ENCODE measurements at places on chromosomes 1 and 21.

- DNase-seq, result no peak
These were observed 184.1 kb downstream of the ZBTB18 start for GRCh38 chr1:244235157-244235556.

GRCh38 chr21:17507591-17507990 is 5.3 kb upstream of the CXADR start:
- no peak for DNase-seq

GRCh38 chr1:113760102-113761080 is 1.1 kb upstream of the PHTF1 start:
- DNase-seq, result no peak

- DNase-seq, result no peak
These were observed 25.0 kb upstream of the SLC2A1 start for GRCh38 chr1:42983693-42984092.

DNA sequence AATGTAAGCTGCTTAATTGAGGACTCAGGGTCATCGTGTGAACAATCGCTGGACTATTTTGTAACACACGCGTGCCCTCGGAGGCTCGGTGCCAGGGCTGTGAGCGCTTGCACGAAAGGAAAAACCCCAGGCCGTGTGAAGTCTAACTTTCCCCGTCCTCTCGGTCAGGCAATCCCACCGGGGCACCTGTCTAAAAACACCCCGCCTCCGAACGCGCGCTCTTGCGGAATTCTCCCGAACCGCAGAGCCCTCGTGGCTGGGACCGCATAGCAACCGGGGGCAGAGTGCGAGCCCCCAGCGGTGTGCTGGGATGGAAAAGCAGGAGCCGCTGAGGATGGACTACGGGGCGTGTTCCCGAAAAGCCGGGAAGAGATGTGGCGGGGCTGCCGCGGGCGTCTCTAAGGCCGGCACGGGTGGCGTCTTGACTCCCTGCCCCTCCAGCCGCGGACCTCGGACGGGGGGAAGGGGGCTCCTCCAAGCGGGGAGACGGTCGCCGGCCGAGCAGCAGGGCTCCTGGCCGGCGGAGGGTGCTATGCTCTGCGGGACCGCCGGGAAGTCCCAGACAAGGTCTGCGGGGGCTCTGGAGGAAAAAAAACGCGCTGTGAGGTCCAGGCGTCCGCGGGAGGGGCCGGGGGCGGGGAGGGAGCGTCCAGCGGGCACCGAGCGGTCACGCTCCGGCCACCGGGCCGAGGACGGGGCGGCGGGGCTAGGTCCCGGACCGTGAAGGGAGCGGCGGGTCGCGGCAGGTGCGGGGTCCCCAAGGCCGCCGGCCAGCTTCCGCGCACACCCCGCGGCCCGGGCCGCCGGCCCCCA is 936 bp downstream of the ZBTB21 start:
- DNase-seq, result no peak

GRCh38 chr1:909861-910310 is 13.8 kb upstream of the SAMD11 start:
- DNase-seq, result no peak

DNA sequence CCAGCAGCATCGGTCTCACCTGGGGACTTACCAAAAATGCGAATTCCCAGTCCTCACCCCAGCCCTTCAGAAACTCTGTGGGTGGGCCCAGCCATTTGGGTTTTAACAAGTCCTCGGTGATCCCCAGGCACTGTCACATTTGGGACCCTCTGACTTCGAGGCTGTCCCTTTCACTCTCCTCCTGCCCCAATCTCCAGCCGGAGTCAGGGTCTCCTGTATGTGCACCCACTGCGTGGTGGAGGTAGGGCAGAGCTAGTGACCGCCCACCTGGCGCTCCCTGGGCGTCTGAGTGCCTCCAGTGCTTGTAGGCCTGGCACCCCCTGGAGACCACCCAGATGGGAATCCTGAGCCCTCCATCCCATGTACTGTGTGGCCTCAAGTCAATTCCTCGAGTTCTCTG is 31.1 kb downstream of the EPHA8 start:
- no peak for DNase-seq

GRCh38 chr1:116666187-116667077 is 1.1 kb downstream of the IGSF3 start:
- DNase-seq, result no peak

DNA sequence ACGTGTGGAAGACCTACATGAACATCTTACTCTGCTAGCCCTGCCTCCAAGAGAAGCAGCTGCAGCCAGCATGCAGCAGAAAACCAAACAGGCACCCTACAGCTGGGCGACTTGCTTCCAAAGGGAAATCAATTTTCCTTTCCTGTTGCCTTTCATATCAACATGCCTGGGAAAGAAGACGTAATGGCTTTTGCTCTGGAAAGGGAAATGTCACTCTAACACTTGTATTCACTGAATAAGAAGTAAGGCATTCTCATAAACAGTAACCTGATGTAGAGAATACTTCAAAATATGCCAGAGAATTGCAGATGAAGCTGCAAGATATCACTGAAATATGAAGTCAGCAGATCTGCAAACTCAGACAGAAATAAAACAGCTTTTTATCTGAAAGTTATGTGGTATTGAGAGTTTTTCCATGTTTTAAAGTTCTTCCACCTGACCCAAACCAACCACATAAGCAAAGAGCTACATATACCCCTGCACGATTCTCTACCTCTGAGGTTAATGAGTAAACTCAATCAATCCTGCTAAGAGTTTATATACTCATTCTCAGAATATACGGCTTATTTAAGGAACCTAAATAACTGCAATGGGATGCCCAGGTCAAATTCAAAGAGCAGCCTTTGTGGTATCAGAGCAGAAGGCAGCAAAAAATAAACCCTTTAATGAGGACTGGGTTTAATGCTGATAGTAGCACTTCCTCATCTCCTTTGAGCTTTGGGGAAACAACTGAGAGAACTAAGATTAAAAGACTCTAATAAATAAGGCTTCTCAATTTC is 150.9 kb downstream of the RERE start:
- DNase-seq, result no peak

- DNase-seq, result no peak
These were observed 147.2 kb upstream of the SGIP1 start for GRCh38 chr1:66386712-66387111.

- no peak for DNase-seq
These were observed 4.6 kb downstream of the COL9A2 start for GRCh38 chr1:40312238-40313205.

- no peak for DNase-seq
These were observed 102.5 kb upstream of the L1TD1 start for GRCh38 chr1:62092110-62092509.

GRCh38 chr1:30677471-30677870 is 45.9 kb downstream of the MATN1 start:
- no peak for DNase-seq

DNA sequence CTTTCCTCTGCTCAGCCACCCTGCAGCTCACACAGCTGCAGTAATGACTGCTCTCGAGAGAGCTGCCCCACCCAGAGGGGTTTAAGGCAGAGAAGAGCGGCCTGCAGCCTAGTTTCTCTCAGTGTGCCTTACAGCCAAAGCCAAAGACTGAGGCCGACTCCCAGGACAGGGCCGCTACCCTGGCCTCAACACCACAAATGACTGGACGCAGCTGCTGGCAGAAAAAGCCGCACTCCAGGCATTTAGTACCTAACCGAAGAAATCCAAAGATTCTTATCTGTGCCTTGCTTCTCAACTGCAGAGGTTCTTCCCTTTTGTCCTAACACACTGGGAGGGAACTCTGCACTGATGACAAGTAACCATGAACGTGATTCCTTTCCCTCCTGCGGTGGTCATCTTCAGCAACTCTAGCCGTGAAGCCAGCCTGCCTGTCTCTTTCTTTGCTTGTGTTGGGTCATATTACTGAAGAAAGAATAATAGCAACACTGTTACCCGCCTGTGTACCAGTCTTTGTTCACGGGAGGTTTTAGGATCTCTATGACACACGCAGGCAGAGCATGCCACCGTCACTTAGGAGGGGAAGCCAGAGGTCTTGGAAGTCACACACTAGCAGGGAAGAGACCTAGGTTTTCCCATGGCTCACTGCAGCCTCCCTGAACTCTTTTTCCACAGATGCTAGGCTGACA is 202.7 kb downstream of the RHOU start:
- no peak for DNase-seq

GRCh38 chr21:44895859-44896258 is 22.4 kb upstream of the PTTG1IP start:
- DNase-seq, result no peak

- peak; percentile 11 for DNase-seq
These were observed 70.0 kb downstream of the PLD5 start for GRCh38 chr1:242454262-242455051.

GRCh38 chr1:70146488-70146887 is 58.9 kb downstream of the LRRC40 start:
- no peak for DNase-seq

GRCh38 chr1:169044971-169045370 is 61.5 kb upstream of the ATP1B1 start:
- DNase-seq, result no peak

GRCh38 chr1:44693159-44693558 is 18.6 kb downstream of the ARMH1 start:
- no peak for DNase-seq

GRCh38 chr1:193794239-193794638 is 607.8 kb upstream of the B3GALT2 start:
- no peak for DNase-seq

DNA sequence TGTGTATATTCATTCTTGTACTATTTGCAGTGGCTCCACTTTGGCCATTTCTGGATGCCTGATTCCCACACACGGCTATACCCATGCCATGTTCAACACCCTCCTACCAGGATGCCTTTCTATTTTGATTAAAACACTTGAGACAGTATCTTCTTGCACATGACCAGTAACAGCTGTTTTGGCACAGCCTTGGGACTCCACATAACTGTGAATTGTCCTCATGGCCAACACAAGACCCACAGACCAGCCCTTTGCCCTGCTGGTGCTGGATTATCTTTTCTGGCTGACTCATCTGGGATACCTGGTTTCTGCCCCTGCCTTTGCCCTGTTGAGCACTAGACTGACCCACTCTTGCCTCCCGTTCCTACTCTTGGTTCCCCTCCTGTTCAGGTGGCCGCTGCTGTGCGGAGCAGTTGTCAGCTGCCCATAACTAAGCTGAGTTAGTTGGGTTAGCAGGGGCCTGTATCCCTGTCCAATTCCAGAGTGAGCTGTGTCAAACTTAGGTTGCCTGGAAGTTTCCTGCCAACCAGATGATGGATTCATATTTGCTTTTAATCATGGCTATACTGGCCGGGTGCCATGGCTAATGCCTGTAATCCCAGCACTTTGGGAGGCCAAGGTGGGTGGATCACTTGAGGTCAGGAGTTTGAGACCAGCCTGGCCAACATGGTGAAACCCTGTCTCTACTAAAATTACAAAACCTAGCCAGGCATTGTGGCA is 10.8 kb upstream of the EYA3 start:
- DNase-seq, result no peak

DNA sequence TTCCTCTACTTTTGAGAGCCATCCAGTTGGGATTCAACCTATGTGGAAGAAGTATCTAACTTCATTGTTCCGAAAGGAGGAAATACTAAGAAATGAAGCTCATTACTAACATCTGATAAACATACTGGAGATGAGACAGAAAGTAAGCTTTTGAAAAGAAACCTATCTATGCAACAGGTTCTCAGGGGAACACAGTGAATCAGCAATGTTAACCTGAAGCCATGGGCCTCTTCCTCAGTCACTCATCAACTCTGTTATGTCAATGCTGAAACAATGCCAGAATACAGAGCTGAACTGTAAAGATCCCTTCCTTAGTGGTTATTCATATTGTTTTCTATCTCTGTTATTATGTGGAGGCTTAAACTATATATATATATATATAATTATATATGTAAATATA is 55.5 kb upstream of the ESRRG start:
- no peak for DNase-seq

- DNase-seq, result no peak
These were observed 20.3 kb upstream of the C2CD2 start for GRCh38 chr21:41973861-41974751.

- DNase-seq, result peak; percentile 98
These were observed 71.0 kb downstream of the CD46 start for GRCh38 chr1:207822602-207823451.

- DNase-seq, result peak; percentile 5
These were observed 5.1 kb upstream of the SSR2 start for GRCh38 chr1:156025876-156026275.

- DNase-seq, result no peak
These were observed 5.5 kb upstream of the TGFBR3 start for GRCh38 chr1:91891454-91891853.

GRCh38 chr1:77170687-77171086 is 48.5 kb downstream of the PIGK start:
- DNase-seq, result no peak

GRCh38 chr1:21860971-21861370 is 48.9 kb downstream of the LDLRAD2 start:
- no peak for DNase-seq

DNA sequence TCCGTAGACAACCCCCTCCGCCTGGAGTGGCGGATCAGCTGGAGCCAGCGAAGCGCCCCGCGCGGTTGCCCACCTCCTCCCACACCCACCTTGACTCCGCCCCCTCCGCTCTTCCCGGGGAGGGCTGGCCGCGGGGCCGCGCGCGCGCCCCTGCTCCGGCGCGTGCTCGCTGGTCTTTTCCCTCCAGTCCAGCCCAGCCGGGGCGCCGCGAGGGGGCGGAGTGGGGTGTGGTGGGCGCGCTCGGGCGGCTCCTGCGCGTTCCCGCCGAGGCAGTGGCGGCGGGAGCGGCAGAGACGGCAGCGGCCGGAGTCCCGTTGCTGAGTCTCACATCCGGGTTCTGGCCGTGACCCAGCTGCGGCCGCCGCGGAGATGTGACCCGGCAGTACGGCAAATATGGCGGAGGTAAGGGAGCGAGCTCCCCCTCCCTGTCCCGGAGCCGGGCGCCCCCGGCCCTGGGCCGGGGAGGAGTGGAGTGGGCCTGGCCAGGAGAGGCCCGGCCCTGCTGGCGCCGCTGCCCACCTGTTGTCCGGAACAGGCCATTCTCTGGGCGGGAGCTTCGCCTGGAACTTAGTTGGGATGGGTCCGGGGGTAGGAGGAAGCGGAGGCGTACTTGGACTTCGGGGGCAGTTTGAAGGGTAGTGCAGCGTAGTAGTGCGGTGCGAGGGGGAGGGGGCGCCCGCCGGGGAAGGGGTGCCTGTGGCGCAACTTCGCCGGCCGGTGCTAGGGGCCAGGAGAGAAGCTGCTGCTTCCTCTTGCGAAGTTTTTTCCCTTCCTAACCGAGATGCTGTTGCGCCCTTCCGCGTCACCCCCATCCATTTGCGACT is 5.4 kb downstream of the MIER1 start:
- DNase-seq, result peak; percentile 92

- no peak for DNase-seq
These were observed 6.1 kb downstream of the PLPP3 start for GRCh38 chr1:56573311-56573710.

DNA sequence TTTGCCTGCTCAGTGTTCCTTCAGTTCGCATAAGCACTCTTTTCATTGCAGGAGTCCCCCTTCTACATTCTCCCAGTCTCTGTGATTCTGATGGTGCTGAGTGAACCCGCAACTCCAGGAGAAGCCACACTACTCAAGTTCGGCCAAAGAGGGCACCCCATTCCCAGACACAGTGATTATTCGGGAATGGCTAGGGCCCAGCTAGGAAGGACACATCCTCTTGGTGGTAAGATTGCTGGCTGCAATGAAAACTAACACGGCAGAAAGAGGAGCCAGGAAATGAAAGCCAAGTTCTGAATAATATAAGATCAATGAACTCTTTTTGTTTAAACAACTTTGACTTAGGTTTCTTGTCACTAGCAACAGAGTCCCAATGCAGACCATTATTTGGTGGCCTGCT is 14.9 kb downstream of the CREG1 start:
- no peak for DNase-seq

GRCh38 chr1:160127865-160128523 is 12.4 kb downstream of the ATP1A2 start:
- DNase-seq, result no peak

- DNase-seq, result no peak
These were observed 316.2 kb upstream of the C1orf174 start for GRCh38 chr1:4216231-4216630.

GRCh38 chr1:89670163-89670562 is 37.2 kb downstream of the LRRC8C start:
- no peak for DNase-seq
